ENCODE measurements at places on chromosomes 5 and 9.

- DNase-seq: no peak
Observed at GRCh38 chr5:51566953-51567352, 183.7 kb downstream of the ISL1 start.

- no peak for DNase-seq
Observed at GRCh38 chr9:36956908-36957307, 77.2 kb downstream of the PAX5 start.

DNA sequence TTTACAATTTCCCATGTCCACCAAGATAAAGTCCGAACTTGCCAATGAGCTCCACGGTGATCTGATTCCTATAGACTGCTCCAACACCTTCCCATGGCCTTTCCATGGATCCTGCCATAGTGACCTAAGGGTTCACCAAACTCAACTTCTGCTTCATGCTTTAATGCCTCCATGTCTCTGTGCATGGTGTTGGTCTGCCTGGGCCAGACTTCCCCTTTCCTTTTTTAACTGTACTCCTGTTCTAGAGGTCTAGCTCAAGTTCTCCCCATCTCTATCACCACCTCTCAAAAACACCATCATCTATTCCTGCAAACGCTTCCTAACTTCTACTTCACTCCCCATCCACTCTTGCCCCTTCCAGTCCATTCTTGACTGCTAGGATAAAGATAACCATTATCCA, 14.8 kb upstream of the SMARCA2 start:
- DNase-seq: no peak

- DNase-seq: no peak
Observed at GRCh38 chr9:4167079-4167671, 132.7 kb downstream of the GLIS3 start.

- no peak for DNase-seq
Observed at GRCh38 chr5:28576022-28576421, 1537.6 kb upstream of the CDH9 start.

- DNase-seq: no peak
Observed at GRCh38 chr5:178319541-178320041, 87.0 kb upstream of the PHYKPL start.

GRCh38 chr5:136120529-136120928, 12.1 kb upstream of the SMAD5 start:
- no peak for DNase-seq

DNA sequence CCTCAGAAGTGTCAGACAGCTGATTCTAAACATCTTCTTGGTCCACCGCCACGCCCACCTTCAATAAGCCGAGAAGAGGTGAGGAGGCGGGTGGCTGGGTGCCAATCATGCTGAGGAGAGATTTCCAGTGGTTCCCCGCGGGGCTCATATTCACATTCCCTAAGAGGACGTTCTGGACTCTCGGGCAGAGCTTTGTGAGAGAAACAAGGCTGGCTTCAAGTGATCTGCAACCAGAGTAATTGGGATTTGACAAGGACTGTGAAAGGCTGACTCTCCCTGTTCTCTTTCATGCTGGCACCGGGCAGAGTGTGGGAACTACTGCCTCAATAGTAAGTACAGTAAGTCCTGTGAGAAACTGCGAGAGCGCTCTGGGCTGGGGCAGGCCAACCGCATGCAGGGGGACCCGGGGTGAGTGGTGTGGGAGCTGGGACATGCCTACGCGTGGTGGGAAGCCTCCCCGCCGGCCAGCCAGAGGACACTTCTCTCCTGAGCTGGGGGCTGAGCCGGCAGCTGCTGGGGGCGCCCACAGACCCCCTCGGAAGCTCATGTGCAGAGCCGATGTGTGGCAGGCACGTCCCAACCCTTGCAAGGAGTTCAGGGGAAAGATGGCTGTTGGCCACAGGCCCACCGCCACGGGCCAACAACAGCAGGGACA, 110.9 kb downstream of the LIFR start:
- DNase-seq: no peak
